ENCODE measurements at places on chromosomes 2 and 18.

DNA sequence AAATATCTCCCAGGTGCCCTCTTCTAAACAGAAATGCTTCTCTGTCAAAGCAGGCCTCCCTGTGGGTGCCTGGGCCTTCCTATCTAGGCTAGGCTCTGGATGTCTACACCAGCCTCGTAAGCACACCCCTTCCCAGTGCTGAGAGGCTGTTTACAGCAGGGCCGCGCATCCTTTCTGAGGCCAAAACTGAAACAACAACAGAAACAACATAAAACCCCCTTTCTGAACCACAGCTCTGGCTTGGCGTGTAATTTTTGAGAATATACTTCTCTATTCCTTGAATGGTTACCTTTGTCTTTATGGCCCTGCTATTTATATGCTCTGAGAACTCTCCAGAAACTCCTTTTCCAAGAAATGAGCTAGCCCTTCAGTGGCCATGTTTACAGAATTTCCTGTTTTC lies 118.4 kb downstream of the BCL2L11 start:
- no peak for DNase-seq

GRCh38 chr18:48885924-48886400 lies 64.8 kb downstream of the SMAD7 start:
- DNase-seq, result no peak

DNA sequence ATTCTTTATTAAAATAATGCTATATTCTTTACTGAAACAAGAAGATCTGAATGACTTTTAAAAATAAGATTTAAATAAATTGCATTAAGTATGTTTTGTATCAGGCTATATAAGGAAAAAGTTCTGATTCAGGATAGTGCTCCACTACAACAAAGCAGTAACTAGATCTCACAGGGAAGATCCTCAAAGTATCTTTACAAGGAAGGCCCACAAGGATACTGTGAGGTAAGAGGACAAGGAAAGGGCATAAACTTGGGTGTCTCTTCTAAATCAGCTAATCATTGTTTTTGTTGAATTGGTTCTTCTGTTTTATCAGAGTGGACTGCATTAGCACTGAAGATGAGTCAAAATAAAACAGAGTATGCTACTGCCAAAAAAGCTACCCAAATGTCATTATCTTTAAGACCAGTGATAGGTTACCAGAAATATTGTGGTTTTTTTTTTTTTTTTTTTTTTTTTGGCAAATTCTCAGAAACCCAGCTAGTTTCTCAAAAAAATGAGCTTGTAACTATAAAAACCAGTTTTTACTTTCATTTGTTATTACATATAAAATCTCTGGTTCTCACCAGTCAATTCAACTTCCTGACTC lies 160.9 kb downstream of the BAZ2B start:
- DNase-seq, result no peak

- no peak for DNase-seq
Measured at GRCh38 chr2:10811517-10811916, 1.1 kb downstream of the PDIA6 start.

GRCh38 chr2:134570676-134571075 lies 148.1 kb downstream of the TMEM163 start:
- no peak for DNase-seq

DNA sequence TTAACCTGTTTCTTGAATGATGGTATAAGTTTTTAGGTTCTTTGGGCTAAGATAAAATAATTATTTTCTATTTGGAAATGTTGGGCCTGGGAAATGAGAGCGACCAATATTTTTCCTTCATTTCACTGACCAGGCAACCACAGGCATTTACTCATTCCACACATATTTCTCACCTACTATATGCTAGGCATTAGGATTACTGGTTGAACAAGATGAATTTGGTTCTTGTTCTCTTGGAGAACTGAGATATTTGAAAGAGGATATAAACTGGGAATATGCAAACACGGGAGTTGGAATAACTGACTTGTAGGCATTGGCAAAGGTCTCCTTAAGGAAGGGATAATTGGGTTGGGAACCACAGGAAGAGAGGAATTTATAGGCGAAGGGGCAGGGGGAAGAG lies 3.9 kb upstream of the MYL1 start:
- no peak for DNase-seq

GRCh38 chr2:75065402-75066008 lies 107.1 kb downstream of the POLE4 start:
- no peak for DNase-seq

All from stimulated activated CD8-positive, alpha-beta memory T cell treated with anti-CD3 and anti-CD28 coated beads, Interleukin-7, amount 100 ng/mL, for 1 hour (primary cell).